Liver (tissue), 10 donors: ENCODE measurements at places on chromosomes 3 and 15. TPM values are rescaled to one million over a fixed set of nuclear protein-coding genes. Genes with fewer than 3 reads are reported as not detected.

DNA sequence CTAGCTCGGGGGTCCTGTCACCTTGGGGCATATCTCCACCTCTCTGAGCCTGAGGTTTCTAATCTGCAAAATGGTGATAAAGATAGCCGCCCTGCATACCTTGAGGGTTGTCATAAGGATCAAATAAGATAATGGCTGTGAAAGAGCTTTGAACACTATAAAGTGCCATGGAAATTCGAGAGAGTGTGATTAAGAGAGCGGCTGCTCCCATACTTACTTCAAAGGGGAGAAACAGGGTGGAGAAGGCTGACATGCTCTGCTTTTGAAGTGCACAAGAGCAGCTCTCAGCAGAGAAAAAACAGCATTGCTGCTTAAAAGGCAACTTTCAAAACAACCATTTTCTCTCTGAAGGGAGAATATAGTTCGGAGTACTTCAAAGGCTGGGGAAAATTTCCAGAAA, 529.2 kb downstream of the EPHB1 start:
- no peaks in the 10 kb centered on the region for H3K36me3 ChIP-seq
- H3K27ac ChIP-seq, result no peak overlapping the region
- DNase-seq, result no peak
- H3K4me3 ChIP-seq, result no peak overlapping the region

- H3K4me1 ChIP-seq, result no peaks in the 10 kb centered on the region
- DNase-seq, result no peak
- no peak overlapping the region for H3K4me3 ChIP-seq
- H3K27me3 ChIP-seq, result no peaks in the 10 kb centered on the region
- H3K36me3 ChIP-seq, result no peaks in the 10 kb centered on the region
Observed at GRCh38 chr3:79844176-79844575, 76.4 kb upstream of the ROBO1 start.

DNA sequence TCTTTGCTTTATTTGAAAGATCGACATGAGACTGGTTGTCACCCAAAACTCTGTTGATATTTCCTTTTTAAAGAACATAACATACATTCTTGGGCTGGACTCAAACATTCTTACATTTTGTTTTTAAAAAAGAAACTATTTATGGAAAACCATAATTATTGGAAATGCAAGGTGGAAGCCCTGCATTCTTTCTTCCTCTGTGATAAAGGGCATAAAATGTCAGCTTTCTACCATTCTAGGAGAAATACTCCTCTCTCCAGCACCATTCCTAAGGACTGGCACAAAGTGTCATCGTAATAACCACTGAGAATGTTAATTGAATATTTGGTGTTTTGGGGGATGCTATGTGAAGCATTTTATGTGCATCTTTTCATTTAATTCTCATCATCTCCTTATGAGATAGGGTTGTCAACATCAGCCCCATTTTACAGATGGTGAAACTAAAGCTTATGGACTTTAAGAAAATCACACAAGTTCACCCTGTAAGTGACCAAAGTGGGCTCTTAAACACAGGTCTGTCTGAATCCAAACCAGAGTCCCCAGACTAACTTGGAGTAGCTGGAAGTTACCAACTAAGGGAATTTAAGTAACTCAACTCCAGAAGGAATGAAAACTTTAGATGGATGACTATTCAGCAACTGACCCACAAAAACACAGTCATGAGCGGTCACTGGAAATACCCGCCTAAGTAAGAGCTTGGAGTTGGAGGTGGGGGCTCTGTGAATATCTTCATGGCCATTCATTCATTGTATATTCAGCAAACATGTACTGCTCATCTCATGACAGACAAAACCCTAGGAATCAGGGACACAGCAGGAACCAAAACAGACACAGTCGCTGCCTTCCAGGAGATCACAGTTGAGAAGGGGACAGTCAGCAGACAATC, 45.9 kb upstream of the LMCD1 start:
- no peaks in the 10 kb centered on the region for H3K27me3 ChIP-seq
- H3K4me3 ChIP-seq, result no peak overlapping the region
- no peak overlapping the region for H3K27ac ChIP-seq
- H3K36me3 ChIP-seq, result no peaks in the 10 kb centered on the region

Gene SEC22A
- polyA plus RNA-seq, result 9.7 TPM

DNA sequence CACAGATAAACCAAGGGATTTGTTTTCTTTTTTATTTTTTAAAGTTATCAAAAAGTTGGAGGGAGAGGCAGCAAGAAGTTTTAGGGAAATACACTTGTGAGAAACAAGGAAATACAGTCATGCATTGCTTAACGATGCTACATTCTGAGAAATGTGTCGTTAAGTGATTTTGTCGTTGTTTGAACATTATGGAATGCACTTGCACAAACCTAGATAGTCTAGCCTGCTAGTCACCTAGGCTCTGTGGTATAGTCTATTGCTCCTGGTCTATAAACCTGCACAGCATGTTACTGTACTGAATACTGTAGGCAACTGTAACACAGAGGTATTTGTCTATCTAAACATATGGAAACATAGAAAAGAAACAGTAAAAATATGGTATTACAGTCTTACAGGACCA, 2.0 kb upstream of the NFKBIZ start:
- peaks cover 8% of the 10 kb centered on the region for H3K4me1 ChIP-seq
- DNase-seq, result no peak
- no peaks in the 10 kb centered on the region for H3K27me3 ChIP-seq
- H3K4me3 ChIP-seq, result no peak overlapping the region

DNA sequence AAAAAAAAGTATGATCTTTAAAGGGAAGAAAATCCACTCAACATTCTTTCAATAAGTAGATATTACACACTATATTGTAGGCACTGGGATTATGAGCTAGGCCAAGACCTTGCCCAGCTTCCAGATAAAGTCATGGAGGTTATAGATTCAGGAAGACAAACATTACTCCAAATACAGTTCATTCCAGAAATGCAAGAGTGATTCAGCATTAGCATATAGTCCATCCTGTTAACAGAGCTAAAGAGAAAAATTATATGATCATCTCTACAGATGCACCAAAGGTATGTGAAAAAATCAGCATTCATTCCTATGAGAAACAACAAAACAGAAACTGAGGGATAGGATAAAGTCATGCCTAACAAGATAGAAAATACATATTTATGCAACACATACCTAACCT, 42.1 kb upstream of the NSMCE3 start:
- no peaks in the 10 kb centered on the region for H3K4me1 ChIP-seq
- DNase-seq, result no peak

DNA sequence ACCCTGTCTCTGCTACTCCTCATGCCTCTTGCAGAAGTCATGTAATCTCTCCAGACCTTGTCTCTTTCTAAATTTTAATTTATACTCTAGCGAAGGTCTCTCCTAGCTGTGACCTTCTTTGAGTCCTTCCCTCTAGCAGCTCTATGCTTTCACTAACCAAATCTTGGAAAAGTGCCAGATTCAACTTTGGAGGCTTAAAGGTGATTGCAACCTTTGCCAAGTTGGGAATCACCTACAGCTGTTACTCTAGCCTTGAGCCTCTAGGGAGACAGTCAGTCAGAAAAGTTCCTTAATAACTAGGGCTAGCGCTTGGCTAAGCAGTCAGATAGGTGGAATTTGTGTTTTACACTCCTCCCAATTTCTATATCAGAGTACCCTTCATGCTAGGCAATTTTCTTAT, 46.1 kb upstream of the ABI3BP start:
- no peak overlapping the region for H3K27ac ChIP-seq
- H3K36me3 ChIP-seq, result no peaks in the 10 kb centered on the region
- DNase-seq, result no peak
- H3K4me1 ChIP-seq, result no peaks in the 10 kb centered on the region
- no peaks in the 10 kb centered on the region for H3K27me3 ChIP-seq

GRCh38 chr3:170689296-170689829, 103.5 kb upstream of the SLC7A14 start:
- no peak for DNase-seq
- no peaks in the 10 kb centered on the region for H3K4me1 ChIP-seq
- H3K27me3 ChIP-seq, result no peaks in the 10 kb centered on the region
- H3K27ac ChIP-seq, result no peak overlapping the region
- no peaks in the 10 kb centered on the region for H3K36me3 ChIP-seq

DNA sequence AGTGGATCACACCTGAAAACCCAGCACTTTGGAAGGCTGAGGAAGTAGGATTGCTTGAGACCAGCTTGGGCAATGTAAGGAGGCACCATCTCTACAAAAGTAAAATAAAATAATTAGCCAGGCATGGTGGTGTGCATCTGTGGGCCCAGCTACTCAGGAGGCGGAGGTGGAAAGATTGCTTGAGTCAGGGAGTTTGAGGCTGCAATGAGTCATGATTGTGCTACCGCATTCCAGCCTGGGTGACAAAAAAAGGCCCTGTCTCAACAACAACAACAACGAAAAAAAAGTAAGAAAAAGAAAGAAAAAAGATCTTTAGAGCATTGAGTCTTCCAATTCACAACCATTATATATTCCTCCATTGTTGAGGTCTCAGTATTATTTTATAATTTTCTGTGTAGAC, 192.4 kb upstream of the DPH6 start:
- no peak overlapping the region for H3K4me3 ChIP-seq
- H3K27me3 ChIP-seq, result no peaks in the 10 kb centered on the region
- H3K27ac ChIP-seq, result no peak overlapping the region
- no peak for DNase-seq
- no peaks in the 10 kb centered on the region for H3K4me1 ChIP-seq

- H3K27ac ChIP-seq, result peak overlapping the region; percentile 82
- H3K4me3 ChIP-seq, result no peak overlapping the region
- DNase-seq, result no peak
- peaks cover 23% of the 10 kb centered on the region for H3K4me1 ChIP-seq
Observed at GRCh38 chr15:50249704-50250103, 15.8 kb downstream of the HDC start.

DNA sequence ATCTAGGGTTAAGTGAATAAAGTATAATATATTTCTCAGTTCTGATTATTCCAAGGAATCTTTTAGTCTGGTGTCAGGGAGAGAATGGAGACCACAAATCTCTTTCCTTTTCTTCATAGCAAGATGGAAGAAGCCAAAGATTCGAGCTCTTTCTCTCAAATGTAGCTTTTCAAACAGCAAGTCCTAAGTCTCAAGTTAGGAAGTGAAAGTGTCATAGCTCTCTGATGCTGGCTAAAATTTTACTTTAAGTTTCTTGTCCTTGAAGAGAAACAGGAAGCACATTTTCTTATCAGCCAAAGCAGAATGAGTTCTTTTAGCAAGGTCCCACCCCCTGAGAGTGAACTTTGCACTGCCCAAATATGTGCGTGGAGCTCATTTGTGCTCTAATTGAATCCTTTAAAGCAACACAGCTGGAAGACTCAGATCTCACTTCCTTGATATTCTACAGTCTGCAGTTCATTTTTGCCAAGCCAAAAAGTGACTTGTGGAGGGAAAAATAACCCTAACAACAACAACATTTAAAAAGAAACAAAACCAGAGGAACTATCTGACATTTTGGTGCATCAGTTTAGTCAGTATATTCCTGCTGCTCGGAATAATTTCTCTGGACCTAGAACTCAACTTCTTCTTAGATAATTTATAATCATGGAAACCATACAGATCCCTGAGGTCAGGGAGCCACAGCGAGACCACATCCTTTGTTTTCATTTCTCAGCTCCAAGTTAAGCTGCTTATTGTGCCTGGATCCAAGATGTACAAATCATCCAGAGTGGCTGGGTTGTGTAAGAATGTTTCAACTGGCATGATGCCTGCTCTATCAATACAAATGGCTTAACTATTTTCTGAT, 238.7 kb upstream of the P2RY1 start:
- peak overlapping the region; percentile 35 for H3K4me3 ChIP-seq
- DNase-seq, result no peak
- peaks cover 6% of the 10 kb centered on the region for H3K4me1 ChIP-seq
- H3K27ac ChIP-seq, result peak overlapping the region; percentile 48

DNA sequence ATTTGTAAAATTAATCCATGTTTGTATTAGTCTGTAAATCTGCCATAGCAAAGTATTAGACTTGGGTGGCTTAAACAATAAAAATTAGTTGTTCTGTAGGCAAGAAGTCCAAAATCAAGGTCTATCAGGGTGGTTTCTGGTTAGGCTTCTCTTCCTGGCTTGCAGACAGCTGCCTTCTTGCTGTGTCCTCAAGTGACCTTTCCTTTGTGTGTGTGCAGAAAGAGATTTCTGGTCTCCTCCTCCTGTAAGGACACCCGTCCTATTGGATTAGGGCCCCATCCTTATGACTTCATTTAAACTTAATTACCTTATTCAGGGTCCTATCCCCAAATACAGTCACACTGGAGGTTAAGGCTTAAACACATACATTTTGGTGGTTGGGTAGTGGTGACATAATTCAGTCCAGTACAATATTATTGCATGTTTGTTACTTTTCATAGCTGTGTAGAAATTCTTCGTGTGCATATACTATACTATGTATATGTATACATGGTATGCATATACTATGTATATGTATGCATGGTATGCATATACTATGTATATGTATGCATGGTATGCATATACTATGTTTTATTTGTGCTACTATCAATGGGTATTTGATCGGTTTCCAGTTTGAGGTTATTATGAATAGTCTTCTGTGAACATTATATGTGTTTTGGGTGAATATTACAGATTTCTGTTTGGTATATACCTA, 57.9 kb upstream of the RNU6-1 start:
- no peak for DNase-seq
- H3K4me3 ChIP-seq, result no peak overlapping the region
- H3K36me3 ChIP-seq, result no peaks in the 10 kb centered on the region
- H3K27me3 ChIP-seq, result no peaks in the 10 kb centered on the region
- H3K4me1 ChIP-seq, result peaks cover 3% of the 10 kb centered on the region

- H3K27ac ChIP-seq, result no peak overlapping the region
- DNase-seq, result no peak
- no peaks in the 10 kb centered on the region for H3K27me3 ChIP-seq
Observed at GRCh38 chr15:100515758-100516157, 13.0 kb downstream of the CERS3 start.

GRCh38 chr15:67838789-67839332, 984 bp downstream of the RNU6-1 start:
- peak overlapping the region; percentile 93 for H3K27ac ChIP-seq
- H3K4me1 ChIP-seq, result peaks cover 30% of the 10 kb centered on the region
- H3K36me3 ChIP-seq, result no peaks in the 10 kb centered on the region
- peak; percentile 53 for DNase-seq
- H3K4me3 ChIP-seq, result peak overlapping the region; percentile 20
- no peaks in the 10 kb centered on the region for H3K27me3 ChIP-seq

GRCh38 chr3:15052335-15053242, 12.5 kb downstream of the MRPS25 start:
- no peaks in the 10 kb centered on the region for H3K4me1 ChIP-seq
- H3K36me3 ChIP-seq, result peaks cover 33% of the 10 kb centered on the region
- peak; percentile 61 for DNase-seq
- H3K4me3 ChIP-seq, result no peak overlapping the region

Gene TMEM266
- not detected for polyA plus RNA-seq

Gene SLC25A26
- 21.6 TPM for polyA plus RNA-seq
